ENCODE measurements at places on chromosomes 1 and 21. TPM values are rescaled to one million over a fixed set of nuclear protein-coding genes. Genes with fewer than 3 reads are reported as not detected.

Gene OR2L5
- not detected for total RNA-seq

Gene TMPRSS2
- total RNA-seq, result 111 TPM

Gene DIPK1A
- 1.2 TPM for total RNA-seq

Gene CELA2A
- 0.72 TPM for total RNA-seq

Gene IQCC
- 4.4 TPM for total RNA-seq

Gene C8A
- not detected for total RNA-seq

Gene ENSA
- 207 TPM for total RNA-seq

Gene FALEC
- 1.0 TPM for total RNA-seq

Gene PRUNE1
- total RNA-seq, result 16.2 TPM

Gene PEF1
- total RNA-seq, result 58.4 TPM

Gene PIGP
- 16.1 TPM for total RNA-seq

Gene FCRL6
- total RNA-seq, result not detected

Gene NPHS2
- total RNA-seq, result not detected

Gene FBXO2
- total RNA-seq, result 131 TPM

Gene TNFAIP8L2
- total RNA-seq, result not detected

Gene SYT11
- 4.0 TPM for total RNA-seq

Gene KRTAP20-1
- not detected for total RNA-seq

Gene TBX15
- total RNA-seq, result 1.9 TPM
